Endodermal cell (in vitro differentiated cells): ENCODE measurements at places on chromosomes 1 and 21. TPM values are rescaled to one million over a fixed set of nuclear protein-coding genes. Genes with fewer than 3 reads are reported as not detected.

The EXO1 gene
- total RNA-seq = 10.0 to 30.9 TPM (median 28.2 TPM) in 3 replicates

The FCMR gene
- total RNA-seq = not detected in 3 replicates

The PPFIA4 gene
- 12.1 to 218 TPM (median 13.7 TPM) in 3 replicates for total RNA-seq

The S100A9 gene
- total RNA-seq = not detected in 2 replicates

The C1orf94 gene
- total RNA-seq = 0.17 to 0.29 TPM in 2 of 3 replicates, not detected in the other

The C1orf216 gene
- 3.4 to 14.3 TPM (median 13.0 TPM) in 3 replicates for total RNA-seq

The KCTD3 gene
- 42.2 TPM in 2 replicates for total RNA-seq

The CFHR5 gene
- not detected in 2 replicates for total RNA-seq

The PGBD2 gene
- 1.4 to 4.8 TPM (median 4.6 TPM) in 3 replicates for total RNA-seq

The KIF21B gene
- total RNA-seq = 6.7 to 15.1 TPM (median 14.7 TPM) in 3 replicates

The MCOLN3 gene
- 7.7 to 10.1 TPM (median 9.8 TPM) in 3 replicates for total RNA-seq

The S100A7A gene
- not detected in 2 replicates for total RNA-seq

The RABGGTB gene
- 113 TPM in 2 replicates for total RNA-seq

The C1orf141 gene
- not detected in 3 replicates for total RNA-seq

The PARP1 gene
- total RNA-seq = 113 to 195 TPM (median 170 TPM) in 3 replicates

The FGR gene
- total RNA-seq = not detected in 3 replicates

The LMO4 gene
- total RNA-seq = 15.2 to 38.3 TPM (median 35.8 TPM) in 3 replicates

The STIL gene
- total RNA-seq = 32.0 and 39.3 TPM in 2 replicates

The HJV gene
- total RNA-seq = 0.13 TPM in 1 of 2 replicates, not detected in the other

The ACOT11 gene
- 4.2 to 6.3 TPM (median 5.6 TPM) in 3 replicates for total RNA-seq

The SLAMF7 gene
- total RNA-seq = not detected in 2 replicates

The FMO2 gene
- total RNA-seq = not detected in 3 replicates

The OR2G6 gene
- not detected in 2 replicates for total RNA-seq

The AGT gene
- not detected in 3 replicates for total RNA-seq

The GLUL gene
- 533 and 553 TPM in 2 replicates for total RNA-seq

The LIN28A gene
- total RNA-seq = 867 to 923 TPM (median 893 TPM) in 3 replicates

The TDRD5 gene
- 0.18 and 0.29 TPM in 2 replicates for total RNA-seq

The IQGAP3 gene
- 26.8 and 28.6 TPM in 2 replicates for total RNA-seq

The RHCE gene
- 0.40 to 0.88 TPM (median 0.49 TPM) in 3 replicates for total RNA-seq

The ANGEL2 gene
- total RNA-seq = 50.4 to 61.0 TPM (median 60.4 TPM) in 3 replicates

The ADAM30 gene
- not detected in 3 replicates for total RNA-seq

The PTGFRN gene
- 41.6 and 41.7 TPM in 2 replicates for total RNA-seq

The EPHA2 gene
- 58.8 and 64.3 TPM in 2 replicates for total RNA-seq

The REN gene
- not detected in 2 replicates for total RNA-seq
